Fibroblast of villous mesenchyme (primary cell): ENCODE measurements at places on chromosomes 5 and 9. TPM values are rescaled to one million over a fixed set of nuclear protein-coding genes. Genes with fewer than 3 reads are reported as not detected.

The ARID3C gene
- 0.32 TPM in 1 of 2 replicates, not detected in the other for total RNA-seq

The RBM18 gene
- 9.3 and 11.2 TPM in 2 replicates for total RNA-seq

The SLC25A48 gene
- not detected in 2 replicates for total RNA-seq

The PARP8 gene
- 11.3 and 12.5 TPM in 2 replicates for total RNA-seq

The FOXD4L4 gene
- total RNA-seq: under 0.01 TPM in 1 of 2 replicates, not detected in the other

The C9orf153 gene
- 0.32 TPM in 1 of 2 replicates, not detected in the other for total RNA-seq

The BTNL9 gene
- total RNA-seq: not detected in 2 replicates

The SLC45A2 gene
- under 0.01 TPM in 1 of 2 replicates, not detected in the other for total RNA-seq

The CRHBP gene
- not detected in 2 replicates for total RNA-seq

The ENHO gene
- total RNA-seq: not detected in 2 replicates

The KYAT1 gene
- 6.8 and 11.2 TPM in 2 replicates for total RNA-seq

The SPINK13 gene
- not detected in 2 replicates for total RNA-seq

The KLF4 gene
- 2.6 and 3.5 TPM in 2 replicates for total RNA-seq

The SHOC1 gene
- total RNA-seq: under 0.01 TPM in 1 of 2 replicates, not detected in the other

The DPYSL3 gene
- 126 and 161 TPM in 2 replicates for total RNA-seq

The PFN3 gene
- not detected in 2 replicates for total RNA-seq

The BSPRY gene
- not detected in 2 replicates for total RNA-seq

The GABRA1 gene
- total RNA-seq: not detected in 2 replicates

The ANKRD31 gene
- total RNA-seq: under 0.01 and 0.32 TPM in 2 replicates

The GADD45G gene
- 0.43 and 0.64 TPM in 2 replicates for total RNA-seq

The ADAMTS2 gene
- total RNA-seq: 30.2 and 44.5 TPM in 2 replicates

The RFESD gene
- 1.6 and 2.6 TPM in 2 replicates for total RNA-seq

The WDR38 gene
- not detected in 2 replicates for total RNA-seq

The GRIA1 gene
- total RNA-seq: 8.1 and 22.5 TPM in 2 replicates

The MAP1B gene
- total RNA-seq: 74.3 and 124 TPM in 2 replicates

The TLX3 gene
- total RNA-seq: not detected in 2 replicates

The CKMT2 gene
- total RNA-seq: 0.43 and 0.97 TPM in 2 replicates

The DNAJC25 gene
- total RNA-seq: 7.1 and 9.9 TPM in 2 replicates

The FUT7 gene
- total RNA-seq: not detected in 2 replicates

The ECSCR gene
- total RNA-seq: not detected in 2 replicates

The PCDHB7 gene
- total RNA-seq: under 0.01 and 0.43 TPM in 2 replicates

The ARHGEF37 gene
- 0.43 and 0.64 TPM in 2 replicates for total RNA-seq

The TSLP gene
- 0.32 and 0.43 TPM in 2 replicates for total RNA-seq

The SARDH gene
- 5.5 and 6.0 TPM in 2 replicates for total RNA-seq

The UBAC1 gene
- 26.7 and 27.6 TPM in 2 replicates for total RNA-seq

The ELAVL2 gene
- not detected in 2 replicates for total RNA-seq

The IL7R gene
- 12.9 and 74.7 TPM in 2 replicates for total RNA-seq

The ENTR1 gene
- total RNA-seq: 34.5 and 40.3 TPM in 2 replicates

The SOHLH1 gene
- total RNA-seq: not detected in 2 replicates
